ENCODE measurements at places on chromosomes 7 and 10. TPM values are rescaled to one million over a fixed set of nuclear protein-coding genes. Genes with fewer than 3 reads are reported as not detected.

GRCh38 chr7:17104419-17104818 lies 194.0 kb upstream of the AHR start:
- no peak for DNase-seq

The DPCD gene
- 257 TPM for total RNA-seq

The CPN1 gene
- total RNA-seq, result not detected

GRCh38 chr10:44977287-44978212 lies 1.1 kb downstream of the DEPP1 start:
- DNase-seq, result no peak

The GPR26 gene
- total RNA-seq, result not detected

The ZNF679 gene
- not detected for total RNA-seq

DNA sequence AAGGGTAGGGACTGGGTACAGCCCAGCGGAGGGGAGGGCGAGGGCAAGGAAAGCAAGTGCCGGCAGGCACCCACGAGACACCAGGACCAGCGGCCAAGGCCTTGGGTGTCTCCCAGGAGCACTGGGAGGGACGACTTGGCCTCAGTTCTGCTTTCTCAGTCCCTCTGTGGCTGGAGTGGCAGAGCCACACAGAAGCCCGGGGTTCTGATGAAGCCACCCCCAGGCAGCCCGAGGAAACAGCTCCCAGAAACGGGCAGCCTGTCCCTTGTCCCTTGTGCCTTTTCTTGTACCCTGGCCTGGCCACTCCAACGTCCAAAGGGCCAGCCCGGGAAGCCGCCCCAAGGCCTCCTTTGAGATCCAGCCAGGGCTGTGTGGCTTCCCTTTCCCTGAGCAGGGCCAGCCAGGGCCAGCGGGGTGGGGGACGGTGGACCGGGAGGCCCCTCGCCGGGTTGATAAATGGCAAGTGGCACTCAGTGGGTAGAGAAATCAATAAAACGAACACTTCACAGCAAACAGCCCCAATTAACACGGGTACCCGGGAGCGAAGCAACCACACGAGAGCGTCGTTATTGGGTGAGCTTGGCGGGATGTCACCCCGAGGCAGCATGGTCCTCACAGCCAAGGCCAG lies 69.8 kb upstream of the GNA12 start:
- DNase-seq, result no peak

- no peak for DNase-seq
Measured at GRCh38 chr10:13257621-13258140, 23.5 kb upstream of the UCMA start.

- DNase-seq, result peak; percentile 81
Measured at GRCh38 chr10:44706745-44707144, 204.4 kb upstream of the TMEM72 start.

- no peak for DNase-seq
Measured at GRCh38 chr10:47296156-47296894, 3.7 kb upstream of the GDF10 start.

DNA sequence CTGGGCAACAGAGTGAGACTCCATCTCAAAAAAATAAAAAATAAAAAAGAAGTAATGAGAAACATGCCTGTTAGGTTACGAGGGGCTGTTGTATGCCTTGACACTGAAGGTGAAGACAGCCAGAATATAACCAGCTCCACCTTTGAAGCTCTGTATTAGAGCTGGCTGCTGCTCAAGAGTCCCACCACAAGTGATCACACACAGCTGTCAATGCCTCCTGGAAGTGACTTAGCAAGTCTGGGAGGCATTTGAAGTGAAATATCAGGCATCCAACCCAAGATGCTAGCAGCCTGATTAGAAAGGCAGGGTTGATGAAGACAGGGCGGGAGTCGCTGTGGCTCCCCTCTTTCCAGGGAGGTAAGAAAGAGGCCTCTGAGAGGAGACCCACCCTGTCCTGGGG lies 34.1 kb upstream of the INPP5F start:
- peak; percentile 55 for DNase-seq

DNA sequence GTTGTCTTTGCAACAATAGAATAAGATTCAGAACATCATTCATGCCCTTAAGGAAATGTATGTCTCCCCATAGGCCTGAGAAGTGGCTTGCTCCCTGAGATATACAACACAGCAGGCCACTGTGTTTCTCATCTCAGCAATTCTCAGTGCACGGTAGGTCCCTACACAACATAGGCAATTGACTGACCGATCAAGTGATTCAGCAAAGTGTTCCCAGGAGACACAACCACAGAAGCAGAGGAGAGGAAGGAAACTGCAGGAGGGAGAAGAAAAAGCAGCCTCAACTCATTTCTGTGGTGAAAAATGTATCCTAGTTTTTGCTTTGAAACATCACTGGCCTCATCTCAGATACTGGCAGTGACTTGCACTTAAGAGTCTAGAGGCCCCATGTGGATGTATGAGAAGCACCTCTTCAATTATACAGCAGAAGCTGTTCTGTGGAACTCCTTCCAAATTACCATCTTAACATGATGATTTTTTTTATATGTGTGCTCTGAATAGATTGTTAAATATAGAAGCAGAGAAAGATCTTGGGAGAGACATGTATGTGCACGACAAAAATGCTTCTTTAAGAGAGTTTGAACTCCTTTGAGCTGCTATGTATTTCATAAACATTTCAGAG lies 306.8 kb downstream of the XPNPEP1 start:
- no peak for DNase-seq

- peak; percentile 56 for DNase-seq
Measured at GRCh38 chr10:108783897-108784296, 1139.4 kb downstream of the XPNPEP1 start.

The PRR15 gene
- 4.9 TPM for total RNA-seq

GRCh38 chr10:27822301-27822700 lies 76.7 kb upstream of the MKX start:
- DNase-seq, result peak; percentile 0

The CAMK2B gene
- total RNA-seq, result 7.7 TPM
